ENCODE measurements at places on chromosomes 4 and X.

- no peak for DNase-seq
Measured at GRCh38 chrX:79361192-79361870, 5.8 kb downstream of the ITM2A start.

DNA sequence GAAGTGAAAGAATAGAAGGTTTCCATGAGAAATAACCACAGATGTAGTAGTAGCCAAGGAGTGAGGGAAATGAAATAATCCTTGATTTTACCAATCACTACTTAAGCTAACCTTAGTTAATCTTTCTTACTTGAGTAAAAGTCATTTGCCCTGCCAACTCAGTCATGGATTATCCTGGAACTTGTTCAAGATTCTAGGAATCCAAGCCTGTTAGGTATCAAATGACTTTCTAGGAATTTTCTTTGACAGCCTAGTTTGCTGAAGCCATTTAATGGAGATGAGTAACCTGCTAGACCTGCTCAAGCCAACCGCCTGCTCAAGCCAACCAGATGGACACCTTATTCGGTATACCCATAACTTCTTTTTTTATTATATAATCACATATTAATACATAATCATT lies 180.5 kb downstream of the KLHL13 start:
- DNase-seq = no peak

GRCh38 chrX:115031989-115032388 lies 14.6 kb upstream of the IL13RA2 start:
- no peak for DNase-seq

DNA sequence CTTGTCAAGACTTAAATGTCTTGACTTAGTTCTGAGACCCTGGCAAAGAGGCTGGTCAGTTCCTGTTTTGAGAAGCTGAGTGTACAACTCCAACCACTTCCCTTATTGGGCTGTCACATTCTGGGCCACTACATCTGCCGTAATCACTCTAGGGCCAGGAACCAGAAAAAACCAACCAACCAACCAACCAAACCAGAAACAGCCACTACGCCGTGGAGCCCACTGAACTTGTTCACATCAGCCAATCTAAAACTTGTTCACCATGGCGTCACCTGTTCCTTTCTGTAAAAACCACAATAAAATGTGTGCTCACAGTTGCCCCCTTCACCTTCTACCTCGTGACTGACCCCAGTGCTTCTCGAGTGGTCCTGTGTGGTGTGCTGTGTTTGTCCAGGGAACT lies 107.3 kb downstream of the JADE1 start:
- no peak for DNase-seq

DNA sequence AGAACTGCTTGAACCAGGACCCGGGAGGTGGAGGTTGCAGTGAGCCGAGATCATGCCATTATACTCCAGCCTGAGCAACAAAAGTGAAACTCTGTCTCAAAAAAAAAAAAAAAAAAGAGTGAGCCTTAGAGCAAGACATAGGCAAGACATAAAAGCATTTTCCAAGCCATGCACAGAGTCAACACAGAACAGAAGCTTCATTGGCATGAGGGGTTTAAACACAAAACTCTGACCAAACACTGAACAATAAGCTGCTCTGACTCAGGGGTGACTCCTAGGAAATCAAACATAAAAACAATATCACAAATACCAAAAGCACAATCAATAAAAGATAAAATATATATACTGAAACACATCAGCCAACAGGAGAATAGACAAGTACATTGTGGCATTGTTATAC lies 136.8 kb downstream of the PLS3 start:
- DNase-seq = no peak

- DNase-seq = no peak
Measured at GRCh38 chrX:9853307-9853706, 67.1 kb downstream of the SHROOM2 start.

- no peak for DNase-seq
Measured at GRCh38 chrX:10138726-10139125, 18.0 kb upstream of the CLCN4 start.
